NCI-H1092 (cell line): ENCODE measurements at places on chromosomes 13 and 19.
A peak's percentile ranks its signal among the peaks of the same experiment; 100 is the strongest.

DNA sequence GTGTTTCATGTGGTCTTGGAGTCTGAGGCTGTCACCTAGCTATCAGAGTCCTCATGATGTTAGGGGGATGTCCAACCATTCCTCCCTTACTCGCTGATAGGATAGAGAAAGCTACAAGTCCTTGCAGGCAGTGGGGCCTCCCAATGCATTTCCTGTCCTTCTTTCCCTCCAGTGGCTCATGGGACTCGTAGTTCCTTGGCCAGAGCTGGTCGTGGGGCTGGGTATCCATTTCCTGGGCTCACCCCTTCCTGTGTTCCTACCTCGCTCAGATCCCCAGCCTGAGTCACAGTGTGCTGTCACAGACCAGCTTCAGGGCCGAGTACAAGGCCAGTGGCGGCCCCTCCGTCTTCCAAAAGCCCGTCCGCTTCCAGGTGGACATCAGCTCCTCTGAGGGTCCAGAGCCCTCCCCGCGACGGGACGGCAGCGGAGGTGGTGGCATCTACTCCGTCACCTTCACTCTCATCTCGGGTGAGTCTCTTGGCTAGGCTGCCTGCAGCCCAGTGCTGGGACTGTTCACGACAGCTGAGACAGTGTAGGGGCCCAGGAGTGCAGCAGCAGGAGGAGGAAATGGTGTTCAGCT is 19.1 kb downstream of the TMEM150B start:
- no peak for DNase-seq

DNA sequence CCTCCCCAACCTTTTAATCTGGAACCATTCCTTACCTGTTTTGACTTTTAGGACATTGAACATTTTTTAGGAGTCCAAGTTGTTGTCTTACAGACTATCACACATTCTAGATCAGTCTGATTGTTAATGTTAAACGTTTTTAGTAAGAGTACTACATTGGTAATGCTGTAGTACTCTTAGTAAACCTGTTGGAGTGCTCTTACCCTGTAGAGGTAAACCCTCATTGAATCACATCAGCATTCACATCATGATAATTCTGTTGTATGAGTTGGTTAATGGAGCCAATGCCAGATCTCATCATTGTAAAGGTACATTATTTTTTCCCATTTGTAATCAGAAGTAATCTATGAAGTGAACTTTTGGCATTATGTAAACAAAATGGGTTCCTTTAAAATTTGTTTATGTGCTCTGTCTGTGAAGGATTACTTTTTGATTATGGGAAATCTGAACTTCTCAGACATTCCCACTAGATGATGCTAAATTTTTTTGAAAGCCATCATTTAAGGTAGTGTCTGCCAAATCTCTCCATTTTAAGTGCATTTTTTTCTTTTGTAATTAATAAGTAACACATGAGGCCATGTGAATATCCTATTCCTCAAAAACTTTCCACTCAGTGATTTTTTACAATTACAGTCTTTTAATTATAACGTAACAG is 55.2 kb downstream of the VWA8 start:
- peak; percentile 2 for DNase-seq

DNA sequence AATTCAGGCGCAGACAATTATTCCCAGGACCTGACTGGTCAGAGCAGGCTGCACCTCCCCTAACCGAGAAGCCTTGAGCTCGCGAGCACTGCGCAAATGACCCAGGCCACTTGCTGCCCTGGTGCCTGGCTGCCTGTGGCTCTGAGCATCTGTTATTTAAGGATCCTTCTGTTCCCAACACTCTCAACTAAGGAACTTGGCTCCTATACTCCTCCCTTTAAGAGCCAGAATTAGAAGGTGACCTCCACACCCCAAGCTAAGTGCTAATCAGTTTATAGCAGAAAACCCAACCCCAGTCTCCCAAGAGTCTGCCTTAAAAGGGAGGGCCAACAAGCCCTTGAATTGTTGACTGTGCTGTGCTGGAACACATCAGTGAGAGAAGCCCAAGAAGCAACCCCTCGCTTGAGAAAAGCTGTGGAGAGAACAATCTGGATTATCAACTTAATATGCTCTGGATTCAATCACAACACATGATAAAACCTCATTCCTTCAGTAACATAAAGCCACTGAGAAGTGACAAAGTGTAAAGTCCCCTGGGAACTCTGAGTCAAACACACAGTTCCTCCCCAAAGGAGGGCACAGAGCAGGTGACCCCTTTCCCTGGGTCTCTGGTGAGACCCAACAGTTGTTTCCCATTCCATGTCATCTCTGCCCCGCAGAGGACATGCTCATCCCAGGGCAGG is 14.6 kb downstream of the AKAP8L start:
- DNase-seq: no peak

GRCh38 chr13:33891196-33891742 is 73.3 kb downstream of the RFC3 start:
- no peak for DNase-seq

- no peak for DNase-seq
Observed at GRCh38 chr13:81375709-81376108, 1034.8 kb upstream of the SPRY2 start.

- peak; percentile 66 for DNase-seq
Observed at GRCh38 chr13:75760131-75761021, 124.2 kb downstream of the LMO7 start.

GRCh38 chr13:83906240-83906820 is 24.1 kb upstream of the SLITRK1 start:
- no peak for DNase-seq

DNA sequence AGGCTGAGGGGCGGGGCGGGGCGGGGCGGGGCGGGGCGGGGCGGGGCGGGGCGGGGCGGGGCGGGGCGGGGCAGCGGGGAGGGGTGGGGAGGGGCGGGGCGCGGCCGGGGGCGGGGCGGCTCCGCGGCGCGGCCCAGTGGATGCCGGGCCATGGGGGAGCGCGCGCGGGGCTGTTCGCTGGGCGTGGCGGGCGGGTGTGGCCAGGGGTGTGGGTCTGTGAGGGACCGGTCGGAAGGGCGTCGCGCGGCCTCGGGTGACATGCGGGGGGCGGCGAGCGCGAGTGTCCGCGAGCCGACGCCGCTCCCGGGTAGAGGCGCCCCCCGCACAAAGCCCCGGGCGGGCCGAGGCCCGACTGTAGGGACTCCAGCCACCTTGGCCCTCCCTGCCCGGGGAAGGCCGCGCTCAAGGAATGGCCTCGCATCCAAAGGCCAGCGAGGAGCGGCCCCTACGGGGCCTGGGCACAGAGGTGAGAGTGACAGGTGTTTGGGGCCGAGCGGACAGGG is at the start of gene ZFP28:
ZFP28 (plus strand) TSS at position 188 of the 503 bp plus-strand sequence; CDS start at position 259, 71 bp downstream.
- DNase-seq: no peak

DNA sequence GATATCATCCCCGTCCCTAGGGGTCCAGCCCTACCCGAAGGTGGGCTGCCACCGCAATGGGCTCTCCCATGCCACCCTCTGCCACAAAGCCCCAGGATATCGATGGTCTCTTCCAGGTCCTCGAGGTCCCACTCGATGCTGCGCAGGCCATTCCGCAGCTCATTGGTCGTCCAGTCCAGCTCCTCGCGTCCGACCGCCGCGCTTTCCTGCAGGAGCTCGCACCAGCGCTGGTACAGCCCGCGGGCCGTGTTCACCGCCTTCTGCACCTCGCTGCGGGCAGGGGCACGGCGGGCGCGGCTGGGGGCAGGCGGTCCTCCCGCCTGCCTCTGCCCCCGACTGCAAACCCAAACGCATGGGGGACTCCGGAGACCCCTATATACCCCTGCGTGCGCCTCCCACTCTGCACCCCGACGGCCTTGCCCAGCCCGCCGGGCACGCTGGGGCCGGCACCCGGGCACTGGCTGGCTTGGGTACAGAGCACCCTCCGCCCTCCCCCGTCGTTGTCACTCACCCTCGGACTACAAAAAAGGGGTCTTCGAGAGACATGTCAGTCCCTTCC is 468 bp downstream of the STX10 start:
- peak; percentile 57 for DNase-seq

GRCh38 chr13:77729502-77730221 is 32.2 kb downstream of the SLAIN1 start:
- DNase-seq: no peak

GRCh38 chr19:6100284-6100915 is 9.9 kb downstream of the RFX2 start:
- DNase-seq: no peak

DNA sequence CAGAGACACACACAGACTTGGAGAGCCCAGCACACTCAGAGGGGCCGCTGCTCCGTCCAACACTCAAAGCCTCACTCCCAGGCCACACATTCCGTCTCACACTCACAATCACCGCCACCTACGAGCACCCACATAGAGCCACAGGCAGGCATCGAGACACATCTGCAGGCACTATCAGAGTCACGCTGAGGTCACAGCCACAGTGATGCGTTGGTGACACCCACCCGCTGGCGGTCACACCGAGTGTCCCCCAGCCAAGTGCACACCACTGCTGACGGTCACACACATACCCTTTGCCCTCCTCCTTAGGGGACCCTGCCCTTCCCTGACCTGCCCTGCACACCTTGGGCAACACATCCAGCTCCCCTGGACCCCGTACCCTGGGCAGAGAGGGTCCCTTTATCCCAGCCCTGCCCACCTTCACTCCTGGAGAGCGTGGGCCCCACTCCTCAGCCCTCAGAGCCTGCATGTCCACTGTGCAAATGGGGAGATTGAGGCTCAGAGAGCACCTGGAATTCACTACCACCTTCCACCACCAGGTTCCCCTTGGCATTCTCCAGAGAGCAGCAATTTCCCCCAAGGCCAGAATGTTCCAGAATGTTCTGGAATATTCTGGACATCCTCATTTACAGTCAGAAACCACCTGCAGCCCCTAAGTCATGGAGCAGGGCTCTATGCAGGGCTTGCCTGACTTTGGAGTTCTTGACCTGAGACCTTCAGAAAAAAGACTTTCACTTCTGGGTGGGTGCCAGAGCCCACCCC is 5.4 kb downstream of the FUT5 start:
- no peak for DNase-seq

- DNase-seq: no peak
Observed at GRCh38 chr13:86201477-86201876, 402.3 kb upstream of the SLITRK6 start.

- no peak for DNase-seq
Observed at GRCh38 chr13:100440751-100441425, 147.7 kb downstream of the GGACT start.

GRCh38 chr13:20160306-20161274 is at the start of gene GJA3:
Gene GJA3, minus strand, starts transcription at chr13:20161052. Its CDS starts 17,764 bp downstream, at chr13:20143288.
- DNase-seq: no peak

GRCh38 chr13:29740961-29741360 is 109.5 kb downstream of the UBL3 start:
- DNase-seq: no peak

DNA sequence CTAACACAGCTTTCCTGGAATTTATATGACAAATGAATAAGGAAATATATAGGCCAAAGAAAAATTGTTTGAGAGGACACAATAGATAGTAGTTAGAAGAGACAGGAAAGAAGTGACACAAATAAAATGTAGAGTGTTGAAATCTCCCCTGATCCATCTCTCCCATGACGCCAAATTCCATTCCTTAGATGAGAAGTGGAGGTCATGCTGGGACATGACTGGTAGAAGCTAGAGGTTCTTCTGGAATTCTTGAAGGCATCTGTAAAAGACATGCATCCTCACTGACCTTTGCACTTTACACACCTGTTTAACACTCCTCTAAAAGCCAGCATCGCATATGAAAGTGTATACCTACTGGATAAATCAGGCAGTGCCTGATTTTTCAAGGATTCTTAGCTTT is 67.8 kb downstream of the DGKH start:
- DNase-seq: no peak

- no peak for DNase-seq
Observed at GRCh38 chr13:65011378-65011777, 2218.8 kb downstream of the PCDH9 start.

- DNase-seq: no peak
Observed at GRCh38 chr13:75985132-75985531, 349.0 kb downstream of the LMO7 start.

GRCh38 chr19:19626516-19627472 is 1.2 kb downstream of the LPAR2 start:
- no peak for DNase-seq

DNA sequence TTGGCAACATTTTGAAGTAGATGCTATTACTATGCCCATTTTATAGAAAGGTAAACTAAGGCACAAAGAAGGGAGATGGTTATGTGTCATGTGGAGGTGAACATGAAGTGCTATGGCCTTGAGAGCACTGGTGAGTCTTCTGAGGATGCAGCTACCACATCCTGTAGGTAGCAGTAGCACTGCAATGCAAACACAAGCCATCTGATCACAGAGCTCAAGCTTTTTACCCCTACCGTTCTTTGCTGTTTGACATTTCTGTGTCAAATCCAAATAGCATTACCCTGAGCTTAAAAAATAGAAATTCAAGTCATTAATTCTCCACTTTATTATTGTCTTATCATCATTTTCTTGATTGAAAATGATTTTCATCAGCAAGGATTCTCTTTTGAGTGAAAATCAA is 382.9 kb downstream of the KCTD12 start:
- DNase-seq: no peak

- no peak for DNase-seq
Observed at GRCh38 chr13:65508338-65508737, 1721.8 kb downstream of the PCDH9 start.

DNA sequence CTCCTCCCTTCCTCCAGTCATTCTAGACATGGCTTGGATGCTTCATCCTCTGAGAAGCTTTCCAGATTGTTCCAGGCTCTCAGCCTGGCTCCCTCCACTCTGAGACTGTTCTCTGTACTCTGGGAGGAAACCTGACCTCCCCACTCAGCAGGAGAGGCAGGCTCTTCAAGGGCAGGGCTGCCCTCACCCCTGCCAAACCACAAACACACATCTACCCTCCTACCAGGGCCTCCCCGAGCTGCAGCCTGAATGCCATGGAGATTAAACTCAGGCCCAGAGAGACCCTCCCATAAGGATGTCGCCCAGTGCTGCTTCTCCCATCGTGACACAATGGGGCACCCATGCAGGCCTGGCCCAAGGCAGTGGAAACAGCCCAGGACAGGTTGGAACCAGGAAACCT is 16.2 kb downstream of the NUMBL start:
- DNase-seq: no peak

DNA sequence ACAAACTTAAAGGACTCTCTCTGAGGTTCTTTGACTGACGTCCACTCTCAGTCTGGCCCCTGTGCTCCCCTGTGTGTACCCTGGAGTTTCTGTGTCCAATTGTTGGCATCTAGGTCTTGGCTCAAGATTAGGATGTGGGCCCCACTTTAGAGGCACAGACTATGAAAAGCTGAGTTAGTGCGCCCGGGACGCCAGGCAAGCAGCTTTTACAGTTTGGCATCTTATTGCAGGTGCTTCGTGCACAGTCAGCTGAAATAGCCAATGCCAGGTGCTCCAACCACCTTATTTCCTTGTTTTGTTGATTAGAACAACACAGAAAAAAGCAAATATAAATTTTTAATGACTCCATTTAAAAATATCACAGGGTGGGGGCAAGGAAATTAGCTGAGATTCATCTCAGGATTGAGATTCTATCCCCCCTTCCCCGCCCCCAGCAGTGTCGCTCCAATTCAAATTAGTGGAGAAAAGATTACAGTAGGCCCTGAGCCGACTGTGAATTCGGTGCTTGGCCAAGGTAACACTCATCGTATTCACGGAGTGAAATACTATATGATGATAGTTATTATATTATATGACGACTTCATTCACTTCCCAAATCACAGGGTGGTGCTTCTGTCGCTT is 4.3 kb downstream of the SOX1 start:
- DNase-seq: peak; percentile 69
